Inflammatory macrophage treated with lipopolysaccharide for 4 hours (primary cell): ENCODE measurements at places on chromosomes 3 and 15.

- DNase-seq, result no peak
Observed at GRCh38 chr3:170752571-170753155, 117.3 kb downstream of the RPL22L1 start.

- DNase-seq, result no peak
Observed at GRCh38 chr3:64238971-64239667, 13.9 kb upstream of the PRICKLE2 start.

DNA sequence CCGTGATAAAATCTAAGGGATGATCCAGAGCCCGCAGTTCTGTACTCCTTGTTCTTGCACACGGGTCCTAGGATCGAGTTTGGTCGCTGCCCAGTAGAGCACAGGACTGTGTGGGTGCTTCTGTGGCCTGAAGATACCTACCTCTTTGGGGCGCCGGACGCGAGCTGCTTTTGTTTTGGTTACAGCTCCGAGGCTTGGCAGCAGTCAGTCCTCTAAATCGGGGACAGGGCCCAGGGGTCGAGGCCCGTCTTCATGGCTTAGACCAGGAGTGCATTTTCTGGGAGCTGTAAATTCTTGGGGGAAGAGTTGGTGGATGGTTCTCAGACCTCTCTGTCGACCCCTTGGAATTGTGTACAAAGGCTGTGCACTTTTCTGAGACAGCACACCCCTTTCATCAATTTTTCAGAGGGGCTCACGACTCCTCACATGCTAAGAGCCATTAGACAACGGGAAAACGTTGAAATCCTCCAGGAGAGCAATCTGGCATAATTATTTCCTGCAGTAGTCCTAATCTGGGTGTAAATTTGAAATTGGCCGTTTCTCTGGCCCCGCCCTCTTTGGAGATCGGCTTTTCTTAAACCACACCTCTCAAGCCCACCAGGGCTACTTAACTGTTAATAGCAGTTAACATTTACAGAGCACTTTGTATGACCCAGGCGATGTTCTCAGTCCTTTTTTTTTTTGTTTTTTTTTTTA lies 928 bp downstream of the CEP97 start:
- DNase-seq, result no peak

DNA sequence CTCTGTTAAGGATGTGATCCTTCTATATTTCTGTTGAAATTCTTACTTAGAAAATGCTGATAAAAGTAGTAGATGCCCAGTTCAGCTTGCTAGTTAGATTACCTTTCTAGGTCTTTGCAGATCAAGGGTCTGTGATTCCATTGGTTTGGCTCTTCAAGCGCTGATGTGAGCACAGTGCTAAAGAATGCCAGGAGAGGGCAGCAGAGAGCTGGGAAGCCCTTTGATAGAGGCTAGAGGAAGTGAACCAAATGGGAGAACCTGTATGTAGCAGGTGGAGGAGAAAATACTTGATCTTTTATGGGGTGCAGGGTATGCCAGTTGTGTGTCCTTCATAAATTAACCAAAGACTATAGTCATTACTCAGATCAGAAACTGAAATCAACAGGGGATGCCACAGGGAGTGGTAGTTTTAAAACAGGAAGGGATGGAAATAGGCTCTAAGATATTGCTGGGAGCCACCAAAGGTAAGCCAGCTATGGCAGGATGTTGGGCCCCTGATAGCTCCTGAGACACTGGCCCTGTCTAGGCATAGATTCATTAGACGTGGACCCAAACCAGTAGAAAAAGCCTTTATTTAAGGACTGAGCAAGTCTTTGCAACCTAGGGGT lies 677.4 kb downstream of the SQOR start:
- peak; percentile 48 for DNase-seq

DNA sequence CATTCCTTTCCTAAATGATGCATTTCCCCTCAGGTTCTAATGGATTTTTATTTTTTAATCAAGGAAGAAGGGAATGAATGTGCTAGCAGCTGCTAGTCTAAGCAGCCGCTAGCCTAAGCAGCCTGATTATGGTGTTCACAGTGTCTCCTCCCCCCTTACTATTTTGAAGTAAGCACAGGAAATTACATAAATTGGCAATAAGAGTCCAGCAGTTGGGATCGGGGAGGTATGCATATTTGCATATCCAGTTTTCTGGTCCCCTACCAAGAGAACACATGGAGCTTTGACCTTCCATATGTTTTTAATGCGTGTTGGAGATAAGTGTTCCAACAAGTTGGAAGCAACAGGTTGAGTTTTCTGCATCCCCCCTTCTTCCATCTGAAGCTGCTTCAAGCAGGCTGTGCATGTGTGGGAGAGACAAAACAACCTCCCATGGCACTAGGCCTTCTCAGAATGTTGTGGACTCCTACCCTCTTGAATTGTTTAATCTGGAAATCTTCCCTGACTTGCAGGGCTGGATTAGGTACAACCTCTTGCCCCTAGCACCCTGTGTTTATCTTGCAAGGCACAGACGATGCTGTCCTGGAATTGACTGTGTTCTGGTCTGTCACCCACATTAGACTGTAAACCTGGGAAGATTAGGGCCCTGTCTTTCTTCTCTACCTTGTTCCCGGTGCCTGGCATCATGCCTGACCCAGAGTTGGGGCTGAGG lies 124.8 kb upstream of the LRIG1 start:
- DNase-seq, result no peak
